SJSA1 (cell line): ENCODE measurements at places on chromosomes 2 and 18. TPM values are rescaled to one million over a fixed set of nuclear protein-coding genes. Genes with fewer than 3 reads are reported as not detected.

DNA sequence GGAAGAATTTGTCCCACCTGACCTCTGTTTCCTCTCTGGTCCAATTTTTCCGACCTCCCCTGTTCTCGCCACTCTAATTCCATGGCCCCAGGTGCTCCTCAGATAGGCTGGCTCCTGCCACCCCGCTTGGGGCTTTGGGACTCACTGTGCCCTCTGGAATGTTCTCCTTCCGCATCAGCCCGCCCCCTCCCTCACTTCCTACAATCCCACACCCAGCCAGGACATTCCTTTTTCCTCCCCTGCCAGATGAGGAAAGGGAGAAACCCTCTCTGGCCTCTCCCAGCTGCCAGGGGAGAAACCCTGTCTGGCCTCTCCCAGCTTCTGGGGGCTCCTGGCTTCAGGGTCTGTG, 3.1 kb upstream of the OR6B2 start:
- no peak overlapping the region for H3K27ac ChIP-seq
- no peak overlapping the region for H3K4me3 ChIP-seq
- DNase-seq = no peak
- H3K27me3 ChIP-seq = peaks cover 56% of the 10 kb centered on the region

GRCh38 chr2:189350540-189351209, 90.6 kb upstream of the WDR75 start:
- H3K36me3 ChIP-seq = no peaks in the 10 kb centered on the region
- no peak overlapping the region for H3K27ac ChIP-seq
- no peaks in the 10 kb centered on the region for H3K27me3 ChIP-seq
- no peak overlapping the region for H3K4me3 ChIP-seq
- H3K4me1 ChIP-seq = peaks cover 23% of the 10 kb centered on the region

- DNase-seq = no peak
- no peaks in the 10 kb centered on the region for H3K27me3 ChIP-seq
- no peaks in the 10 kb centered on the region for H3K36me3 ChIP-seq
Measured at GRCh38 chr18:42611134-42611533, 504.4 kb downstream of the RIT2 start.

- DNase-seq = no peak
- H3K27ac ChIP-seq = no peak overlapping the region
- H3K36me3 ChIP-seq = no peaks in the 10 kb centered on the region
- H3K27me3 ChIP-seq = no peaks in the 10 kb centered on the region
- H3K4me1 ChIP-seq = no peaks in the 10 kb centered on the region
Measured at GRCh38 chr2:13046557-13047165, 329.9 kb downstream of the TRIB2 start.

SLC5A7 gene
- total RNA-seq = not detected in 2 replicates

- DNase-seq = no peak
- no peaks in the 10 kb centered on the region for H3K27me3 ChIP-seq
- peaks cover 12% of the 10 kb centered on the region for H3K4me1 ChIP-seq
- H3K4me3 ChIP-seq = no peak overlapping the region
Measured at GRCh38 chr2:37742286-37742685, 70.8 kb upstream of the CDC42EP3 start.

GRCh38 chr2:19140463-19141208, 217.8 kb downstream of the OSR1 start:
- H3K36me3 ChIP-seq = no peaks in the 10 kb centered on the region
- H3K27me3 ChIP-seq = no peaks in the 10 kb centered on the region
- peak; percentile 96 for DNase-seq
- peaks cover 32% of the 10 kb centered on the region for H3K4me1 ChIP-seq
- H3K27ac ChIP-seq = peak overlapping the region; percentile 81

- no peak overlapping the region for H3K4me3 ChIP-seq
- H3K27me3 ChIP-seq = peaks cover 19% of the 10 kb centered on the region; the same call in 1 of the 2 replicates
- no peak overlapping the region for H3K27ac ChIP-seq
- no peaks in the 10 kb centered on the region for H3K4me1 ChIP-seq
- DNase-seq = no peak
Measured at GRCh38 chr2:162840598-162841246, 2.2 kb upstream of the KCNH7 start.

DNA sequence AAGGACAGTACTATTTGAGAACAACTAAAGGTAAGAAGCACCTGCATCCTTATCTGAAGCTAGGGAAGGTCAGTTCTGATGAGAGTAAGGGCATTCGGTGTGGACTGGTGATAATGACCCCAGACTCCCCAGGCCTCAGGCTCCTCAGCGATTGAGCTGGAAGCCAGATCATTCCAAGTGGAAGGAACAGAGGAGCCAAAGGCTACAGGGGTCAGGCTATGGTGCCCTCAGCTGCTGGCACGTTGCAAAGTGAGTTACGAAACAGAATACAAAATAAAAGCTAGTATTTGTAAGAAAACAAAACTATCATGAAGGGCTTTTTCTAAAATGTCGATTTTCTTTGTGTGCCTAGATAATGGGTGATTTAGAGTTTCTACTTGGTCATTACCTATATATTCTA, 168.5 kb upstream of the LRRTM1 start:
- no peak for DNase-seq
- H3K4me1 ChIP-seq = no peaks in the 10 kb centered on the region
- no peaks in the 10 kb centered on the region for H3K27me3 ChIP-seq
- no peak overlapping the region for H3K4me3 ChIP-seq
- H3K36me3 ChIP-seq = no peaks in the 10 kb centered on the region
- H3K27ac ChIP-seq = no peak overlapping the region

- H3K27me3 ChIP-seq = no peaks in the 10 kb centered on the region
- no peak for DNase-seq
Measured at GRCh38 chr2:20582600-20583221, 68.2 kb downstream of the HS1BP3 start.

UPP2 gene
- total RNA-seq = not detected in 2 replicates

- no peaks in the 10 kb centered on the region for H3K4me1 ChIP-seq
- no peak overlapping the region for H3K4me3 ChIP-seq
- H3K27me3 ChIP-seq = no peaks in the 10 kb centered on the region
- no peak for DNase-seq
- H3K36me3 ChIP-seq = no peaks in the 10 kb centered on the region
- H3K27ac ChIP-seq = no peak overlapping the region
Measured at GRCh38 chr2:141468761-141469160, 662.1 kb downstream of the LRP1B start.

GRCh38 chr18:75200071-75200470, 8.9 kb downstream of the PTGR3 start:
- no peak overlapping the region for H3K27ac ChIP-seq
- peaks cover 27% of the 10 kb centered on the region for H3K4me1 ChIP-seq
- no peak for DNase-seq
- no peak overlapping the region for H3K4me3 ChIP-seq

GRCh38 chr2:147109291-147109690, 735.5 kb upstream of the ACVR2A start:
- H3K36me3 ChIP-seq = no peaks in the 10 kb centered on the region
- no peak for DNase-seq
- no peak overlapping the region for H3K4me3 ChIP-seq
- no peak overlapping the region for H3K27ac ChIP-seq
- H3K27me3 ChIP-seq = no peaks in the 10 kb centered on the region
